ENCODE measurements at places on chromosomes 7 and 10. TPM values are rescaled to one million over a fixed set of nuclear protein-coding genes. Genes with fewer than 3 reads are reported as not detected.

DNA sequence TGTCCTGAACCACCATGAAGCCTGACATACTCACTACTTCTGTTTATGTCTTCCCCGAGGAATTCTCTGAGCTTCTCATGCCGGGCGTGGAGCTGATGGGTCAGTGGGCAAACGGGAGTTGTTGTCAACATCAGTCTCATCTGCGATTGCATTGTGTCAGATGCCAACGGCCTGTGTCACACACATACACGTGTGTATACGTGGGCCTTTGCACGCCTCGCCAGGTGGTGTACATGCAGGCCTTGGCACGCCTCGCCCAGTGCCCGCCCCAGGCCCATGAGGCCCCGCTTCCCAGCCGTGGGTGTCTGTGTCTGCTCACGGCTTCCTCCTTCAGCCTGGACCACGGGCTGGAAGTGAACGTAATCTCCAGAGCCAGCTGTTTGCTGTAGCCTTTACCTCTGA, 7.5 kb upstream of the CSGALNACT2 start:
- peak; percentile 42 for DNase-seq

DNA sequence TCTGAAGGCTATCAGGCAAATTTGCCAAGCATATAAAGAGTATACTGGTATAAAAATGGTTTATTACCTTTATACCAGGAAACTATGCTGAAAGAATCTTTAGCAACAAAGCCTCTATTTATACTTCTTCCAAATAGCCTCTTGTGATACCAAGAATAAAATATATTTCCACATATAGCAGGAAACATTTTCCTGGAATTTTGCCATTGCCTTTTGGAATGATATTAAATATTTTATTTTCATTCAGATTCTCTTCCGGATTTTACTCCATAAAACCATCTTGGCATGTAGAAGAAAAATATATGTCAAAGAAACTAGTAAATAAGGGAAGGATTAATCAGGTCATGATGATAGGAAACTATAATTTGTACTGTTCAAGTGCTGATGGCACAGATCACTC, 17.7 kb downstream of the SOSTDC1 start:
- no peak for DNase-seq

The MYL10 gene
- not detected for total RNA-seq

The LRRC17 gene
- total RNA-seq: 1.0 TPM

The TUBB8 gene
- total RNA-seq: 2.5 TPM

The ZNF804B gene
- not detected for total RNA-seq
